ENCODE measurements at places on chromosomes 5 and 9. TPM values are rescaled to one million over a fixed set of nuclear protein-coding genes. Genes with fewer than 3 reads are reported as not detected.

GRCh38 chr5:83322273-83322924 is 149.1 kb upstream of the VCAN start:
- peak; percentile 26 for DNase-seq
- peaks cover 12% of the 10 kb centered on the region for H3K4me1 ChIP-seq
- no peak overlapping the region for H3K27ac ChIP-seq
- H3K4me3 ChIP-seq, result no peak overlapping the region
- H3K36me3 ChIP-seq, result no peaks in the 10 kb centered on the region

GRCh38 chr5:147927901-147928300 is 21.6 kb upstream of the C5orf46 start:
- H3K27me3 ChIP-seq, result no peaks in the 10 kb centered on the region
- no peaks in the 10 kb centered on the region for H3K4me1 ChIP-seq
- no peak overlapping the region for H3K27ac ChIP-seq
- H3K36me3 ChIP-seq, result no peaks in the 10 kb centered on the region
- DNase-seq, result no peak
- no peak overlapping the region for H3K4me3 ChIP-seq

GRCh38 chr5:17951392-17952169 is 317.3 kb downstream of the TAF11L14 start:
- DNase-seq, result peak; percentile 98
- peaks cover 22% of the 10 kb centered on the region for H3K4me1 ChIP-seq
- no peaks in the 10 kb centered on the region for H3K27me3 ChIP-seq
- H3K36me3 ChIP-seq, result no peaks in the 10 kb centered on the region
- peak overlapping the region; percentile 99 for H3K27ac ChIP-seq

GRCh38 chr9:95732802-95733688 is 142.4 kb upstream of the ERCC6L2 start:
- H3K4me3 ChIP-seq, result no peak overlapping the region
- H3K27me3 ChIP-seq, result no peaks in the 10 kb centered on the region
- DNase-seq, result no peak
- no peaks in the 10 kb centered on the region for H3K36me3 ChIP-seq
- H3K27ac ChIP-seq, result no peak overlapping the region
- no peaks in the 10 kb centered on the region for H3K4me1 ChIP-seq

DNA sequence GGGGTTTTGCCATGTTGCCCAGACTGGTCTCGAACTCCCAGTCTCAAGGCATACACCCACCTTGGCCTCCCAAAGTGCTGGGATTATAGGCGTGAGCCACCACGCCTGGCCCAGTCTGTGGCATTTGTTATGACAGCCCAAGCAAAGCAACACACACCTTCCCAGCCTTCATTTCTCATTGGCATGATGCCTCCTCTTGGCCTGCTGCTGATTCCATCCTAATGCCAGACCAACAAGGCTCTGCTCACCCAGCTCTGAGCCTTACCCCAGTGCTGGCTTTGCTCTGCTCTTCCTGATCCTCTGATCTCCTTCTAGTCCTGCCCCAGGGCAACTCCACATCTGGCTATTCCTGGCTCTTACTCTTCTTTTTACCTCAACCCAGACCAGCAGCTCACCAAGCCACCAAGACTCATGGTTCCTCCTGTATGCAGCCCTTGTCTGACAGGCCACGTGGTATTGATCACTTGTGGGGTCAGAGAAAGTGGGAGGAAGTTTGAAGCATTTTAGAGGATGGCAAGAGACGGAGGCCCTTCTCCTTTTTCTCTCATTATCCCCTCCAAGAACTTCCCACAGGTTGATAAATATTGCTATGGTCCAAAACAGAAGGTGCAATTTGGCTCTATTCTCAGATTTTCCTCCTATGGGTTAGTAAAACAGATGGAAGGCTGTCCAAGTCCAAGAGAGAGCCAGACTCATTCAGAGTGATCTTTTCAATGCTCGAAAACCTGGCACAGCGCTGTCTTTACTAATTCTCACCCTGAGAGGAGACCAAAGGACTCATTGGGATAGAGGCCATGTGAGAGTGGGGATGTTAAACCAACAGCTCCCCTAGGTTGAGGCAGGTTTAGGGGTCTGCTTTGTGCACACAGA is 958 bp downstream of the CD180 start:
- no peaks in the 10 kb centered on the region for H3K36me3 ChIP-seq
- H3K27ac ChIP-seq, result no peak overlapping the region
- no peak overlapping the region for H3K4me3 ChIP-seq
- H3K27me3 ChIP-seq, result no peaks in the 10 kb centered on the region

DNA sequence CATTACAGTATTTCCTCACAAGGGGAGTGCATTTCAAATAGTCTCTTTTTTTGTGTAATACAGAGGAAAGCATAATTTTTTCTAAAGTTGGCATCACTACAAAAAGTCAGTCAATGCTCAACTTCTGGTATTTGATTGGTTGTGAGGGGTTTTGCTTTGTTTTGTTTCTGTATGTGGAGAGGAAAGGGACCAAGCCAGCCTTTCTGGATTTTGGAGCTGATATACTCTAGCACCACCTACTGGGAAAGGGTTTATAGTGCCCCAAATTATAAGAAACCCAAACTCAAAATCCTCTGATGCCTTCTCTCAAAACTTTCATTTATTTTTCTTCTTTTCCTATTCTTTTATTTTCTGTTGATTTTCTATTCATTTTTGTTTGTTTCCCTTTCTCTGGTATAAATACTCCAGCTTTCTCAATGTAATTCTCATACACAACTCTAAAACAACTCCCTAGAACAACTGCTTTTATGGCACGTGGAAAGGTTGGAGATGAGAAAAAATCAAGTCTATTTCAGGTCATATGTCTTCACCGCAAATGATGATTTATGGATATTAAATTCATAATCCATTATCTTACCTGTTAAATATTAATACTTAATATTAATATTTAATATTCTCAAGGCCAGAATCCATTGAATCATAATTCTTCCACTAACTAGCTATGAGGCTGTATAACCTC is 69.5 kb upstream of the ANXA1 start:
- H3K27ac ChIP-seq, result no peak overlapping the region
- H3K27me3 ChIP-seq, result peaks cover 8% of the 10 kb centered on the region
- no peaks in the 10 kb centered on the region for H3K36me3 ChIP-seq

GRCh38 chr5:124764992-124765611 is 18.7 kb upstream of the ZNF608 start:
- no peaks in the 10 kb centered on the region for H3K4me1 ChIP-seq
- H3K27ac ChIP-seq, result no peak overlapping the region
- H3K27me3 ChIP-seq, result no peaks in the 10 kb centered on the region
- peak; percentile 13 for DNase-seq
- no peaks in the 10 kb centered on the region for H3K36me3 ChIP-seq

GRCh38 chr5:177548495-177548894 is 5.9 kb downstream of the FAM193B start:
- no peak overlapping the region for H3K4me3 ChIP-seq
- DNase-seq, result no peak
- peaks cover 40% of the 10 kb centered on the region for H3K4me1 ChIP-seq
- no peaks in the 10 kb centered on the region for H3K36me3 ChIP-seq
- H3K27ac ChIP-seq, result no peak overlapping the region
- H3K27me3 ChIP-seq, result no peaks in the 10 kb centered on the region

DNA sequence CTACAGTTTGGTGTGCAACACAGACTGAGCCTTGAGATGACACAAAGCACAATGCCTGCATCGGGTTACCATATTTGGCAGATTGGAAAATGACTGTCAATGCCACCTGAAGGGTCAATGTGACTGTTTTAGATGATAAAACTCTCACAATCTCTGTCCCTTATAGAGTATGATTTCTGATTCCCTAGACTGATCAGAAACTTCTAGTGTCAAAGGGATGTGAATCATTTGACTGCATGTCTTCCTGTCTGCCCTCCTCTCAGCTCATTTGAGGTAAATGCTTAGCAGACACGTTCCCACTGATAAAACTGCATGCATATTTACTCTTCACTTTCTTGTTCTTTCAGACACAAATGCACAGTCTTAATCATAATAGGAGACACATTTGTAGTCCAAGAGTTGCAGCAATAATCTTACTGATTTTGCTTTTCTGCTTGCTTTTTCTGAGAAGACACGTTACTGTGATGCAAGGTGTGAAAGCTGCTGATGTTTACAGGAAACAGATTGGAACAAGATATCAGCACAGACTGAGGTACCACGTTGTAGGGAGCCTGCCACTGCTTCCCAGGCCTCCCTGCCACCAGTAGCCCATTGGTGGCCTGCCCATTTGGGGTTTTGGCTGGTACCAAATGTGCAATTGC is 77.8 kb downstream of the GCNT4 start:
- H3K27me3 ChIP-seq, result no peaks in the 10 kb centered on the region
- H3K27ac ChIP-seq, result no peak overlapping the region

- H3K27me3 ChIP-seq, result no peaks in the 10 kb centered on the region
- no peak overlapping the region for H3K4me3 ChIP-seq
- peaks cover 11% of the 10 kb centered on the region for H3K36me3 ChIP-seq
Measured at GRCh38 chr5:1525624-1526189, 1.9 kb upstream of the LPCAT1 start.

GRCh38 chr5:95600557-95600956 is 19.3 kb upstream of the GPR150 start:
- H3K27ac ChIP-seq, result no peak overlapping the region
- peaks cover 3% of the 10 kb centered on the region for H3K4me1 ChIP-seq
- no peaks in the 10 kb centered on the region for H3K36me3 ChIP-seq
- no peak for DNase-seq
- H3K27me3 ChIP-seq, result no peaks in the 10 kb centered on the region
- no peak overlapping the region for H3K4me3 ChIP-seq

- no peak overlapping the region for H3K27ac ChIP-seq
- no peaks in the 10 kb centered on the region for H3K27me3 ChIP-seq
- no peak for DNase-seq
- no peak overlapping the region for H3K4me3 ChIP-seq
Measured at GRCh38 chr9:133204335-133204992, 4.6 kb downstream of the OBP2B start.

DNA sequence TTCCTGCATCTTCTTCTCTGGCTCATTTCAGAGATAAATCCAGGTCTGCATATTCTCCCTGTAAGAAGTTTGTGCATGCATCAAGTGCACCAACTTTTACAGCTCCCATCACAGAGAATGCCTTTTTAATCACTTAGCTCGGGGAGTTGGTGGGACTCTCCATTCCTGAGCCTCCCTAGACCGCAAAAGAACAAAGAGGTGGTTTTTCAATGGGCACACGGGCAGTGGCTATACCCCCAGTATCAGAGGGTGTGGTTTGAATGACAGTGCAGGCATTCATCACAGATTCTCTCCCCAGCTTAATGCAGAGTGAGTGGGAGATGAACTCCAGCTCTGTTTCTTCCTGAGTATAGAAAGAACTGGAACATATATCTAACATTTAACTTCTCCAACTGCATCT is 264.7 kb upstream of the NR4A3 start:
- H3K4me3 ChIP-seq, result no peak overlapping the region
- H3K36me3 ChIP-seq, result no peaks in the 10 kb centered on the region
- no peak overlapping the region for H3K27ac ChIP-seq
- no peak for DNase-seq

- no peak overlapping the region for H3K27ac ChIP-seq
- H3K36me3 ChIP-seq, result no peaks in the 10 kb centered on the region
- no peaks in the 10 kb centered on the region for H3K4me1 ChIP-seq
- no peaks in the 10 kb centered on the region for H3K27me3 ChIP-seq
Measured at GRCh38 chr9:87140605-87141109, 193.4 kb upstream of the GAS1 start.

DNA sequence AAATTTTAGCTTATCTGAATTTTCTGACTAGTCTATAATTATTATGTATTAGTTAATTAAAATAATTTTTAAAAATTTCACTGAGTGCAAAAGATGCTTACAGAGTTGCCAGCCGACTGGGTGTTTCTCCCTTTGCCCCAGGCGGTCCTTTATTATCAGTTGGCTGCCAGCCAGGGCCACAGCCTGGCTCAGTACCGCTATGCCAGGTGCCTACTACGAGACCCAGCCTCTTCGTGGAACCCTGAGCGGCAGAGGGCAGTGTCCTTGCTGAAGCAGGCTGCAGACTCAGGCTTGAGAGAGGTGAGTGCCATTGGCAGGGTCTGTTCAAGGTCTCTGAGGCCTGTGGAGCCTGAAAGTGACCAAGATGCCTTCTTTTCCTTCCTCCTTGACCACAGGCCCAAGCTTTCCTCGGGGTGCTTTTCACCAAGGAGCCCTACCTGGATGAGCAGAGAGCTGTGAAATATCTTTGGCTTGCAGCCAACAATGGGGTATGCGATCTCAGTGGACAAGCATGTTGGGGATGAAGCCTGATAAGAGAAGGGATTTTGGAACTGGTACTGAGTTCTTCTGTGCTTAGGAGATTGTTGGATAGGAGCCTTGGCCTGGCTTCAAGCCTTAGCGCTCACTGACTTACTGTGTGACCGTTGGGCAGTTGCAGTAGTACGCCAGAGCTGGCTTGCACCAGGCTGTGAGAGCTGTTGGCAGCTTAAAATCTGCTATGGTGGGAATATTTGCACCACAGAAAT is 10.6 kb downstream of the DELE1 start:
- H3K36me3 ChIP-seq, result peaks cover 9% of the 10 kb centered on the region
- H3K4me3 ChIP-seq, result no peak overlapping the region
- H3K27me3 ChIP-seq, result no peaks in the 10 kb centered on the region
- DNase-seq, result no peak
- no peak overlapping the region for H3K27ac ChIP-seq
- H3K4me1 ChIP-seq, result no peaks in the 10 kb centered on the region

GRCh38 chr5:9644630-9645029 is 14.5 kb upstream of the TAS2R1 start:
- H3K27me3 ChIP-seq, result no peaks in the 10 kb centered on the region
- H3K27ac ChIP-seq, result peak overlapping the region; percentile 32
- no peak overlapping the region for H3K4me3 ChIP-seq
- H3K36me3 ChIP-seq, result no peaks in the 10 kb centered on the region
- H3K4me1 ChIP-seq, result peaks cover 29% of the 10 kb centered on the region

- no peaks in the 10 kb centered on the region for H3K36me3 ChIP-seq
- H3K4me3 ChIP-seq, result no peak overlapping the region
- H3K4me1 ChIP-seq, result no peaks in the 10 kb centered on the region
- H3K27me3 ChIP-seq, result peaks cover 10% of the 10 kb centered on the region
- no peak for DNase-seq
Measured at GRCh38 chr9:89814340-89815040, 209.7 kb downstream of the GADD45G start.

DNA sequence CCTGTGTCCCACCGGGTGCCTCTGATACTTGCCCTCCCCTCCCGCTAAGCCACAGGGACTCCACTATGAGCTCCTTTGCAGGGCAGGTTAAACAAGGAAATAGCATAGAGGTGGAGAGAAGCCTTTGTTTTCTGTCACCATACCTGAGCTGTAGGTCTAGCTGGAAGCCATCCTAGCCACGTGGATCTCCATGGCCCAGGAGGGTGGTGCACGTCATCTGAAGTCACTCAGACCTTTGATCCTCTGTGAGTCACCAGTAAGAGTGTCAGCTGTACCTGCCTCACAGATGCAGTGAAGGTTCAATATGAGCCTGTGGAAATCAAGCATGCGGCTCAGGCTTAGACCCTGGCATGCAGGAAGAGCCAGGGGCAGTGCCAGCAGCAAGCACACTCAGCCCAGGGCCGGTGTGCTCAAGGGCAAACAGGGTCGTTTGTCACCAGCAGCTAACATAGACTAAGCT is 55.1 kb downstream of the ASS1 start:
- no peaks in the 10 kb centered on the region for H3K36me3 ChIP-seq
- no peak overlapping the region for H3K4me3 ChIP-seq
- peak; percentile 80 for DNase-seq
- H3K27me3 ChIP-seq, result no peaks in the 10 kb centered on the region

Gene C5
- total RNA-seq, result 2.9 TPM

Gene EDIL3
- 13.8 TPM for total RNA-seq

Gene PCDHA12
- 8.2 TPM for total RNA-seq

Gene KCNV2
- not detected for total RNA-seq

Gene IRX2
- 10.4 TPM for total RNA-seq

Gene GADD45G
- 2.1 TPM for total RNA-seq

Gene SH3PXD2B
- 9.8 TPM for total RNA-seq

Gene FAM78A
- 0.07 TPM for total RNA-seq

Gene ADAMTS16
- 1.7 TPM for total RNA-seq

Gene RGS7BP
- total RNA-seq, result 2.1 TPM

Gene GRXCR2
- not detected for total RNA-seq

Gene BTNL9
- total RNA-seq, result 15.4 TPM

Data from PC-3 (cell line).